Hypothalamus (tissue), 51 donors: ENCODE measurements at places on chromosomes 12 and 14.

- no peak for DNase-seq
Observed at GRCh38 chr14:92637228-92637627, 111.2 kb downstream of the LGMN start.

GRCh38 chr12:118347916-118348315 lies 24.8 kb downstream of the TAOK3 start:
- no peak for DNase-seq

DNA sequence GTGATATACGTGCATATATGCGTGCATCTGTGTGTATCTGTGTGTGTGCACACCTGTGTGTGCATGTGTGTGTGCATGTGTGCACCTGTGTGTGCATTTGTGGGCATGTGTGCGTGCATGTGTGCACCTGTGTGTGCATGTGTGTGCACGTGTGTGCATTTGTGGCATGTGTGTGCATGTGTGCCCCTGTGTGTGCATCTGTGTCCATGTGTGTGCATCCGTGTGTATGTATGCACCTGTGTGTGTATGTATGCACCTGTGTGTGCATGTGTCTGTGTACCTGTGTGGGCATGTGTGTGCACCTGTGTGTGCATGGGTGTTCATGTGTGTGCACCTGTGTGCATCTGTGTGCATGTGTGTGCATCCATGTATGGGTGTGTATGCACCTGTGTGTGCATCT lies 167.8 kb upstream of the SFSWAP start:
- DNase-seq = no peak

DNA sequence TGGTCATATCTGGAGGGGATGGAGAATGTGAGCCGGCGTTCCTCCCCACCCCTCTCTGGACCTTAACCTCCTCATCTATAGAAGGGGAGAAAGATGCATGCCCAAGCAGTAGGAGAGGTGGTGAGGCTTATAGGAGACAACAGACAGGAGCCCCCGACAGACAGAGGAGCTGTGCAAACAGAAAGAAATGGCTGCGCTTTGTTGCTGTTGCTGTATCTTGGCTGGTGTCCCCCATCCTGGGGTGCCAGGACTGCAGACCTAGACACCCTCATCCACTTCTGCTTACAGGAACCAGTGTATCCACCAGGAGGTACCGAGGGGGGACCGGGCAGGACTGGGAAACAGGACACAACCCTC lies 397 bp downstream of the SERPINA1 start:
- no peak for DNase-seq

DNA sequence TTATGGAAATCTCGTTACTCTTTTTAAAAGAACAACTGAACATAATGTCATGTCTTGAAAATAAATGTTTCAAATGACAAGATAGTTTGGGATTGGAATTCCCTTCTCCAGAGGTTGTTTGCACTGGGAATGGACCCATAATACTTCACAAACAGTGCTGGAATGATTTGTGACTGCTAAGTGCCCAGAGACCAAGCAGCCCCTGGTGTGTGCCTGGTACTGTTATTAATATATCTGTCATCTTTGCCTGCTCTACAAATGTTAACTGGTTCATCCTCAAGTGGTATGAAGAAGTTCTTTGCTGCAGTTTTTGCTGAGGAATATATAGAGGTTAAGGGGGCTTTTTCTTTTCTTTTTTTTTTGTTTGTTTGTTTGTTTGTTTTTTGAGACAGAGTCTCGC lies 64.9 kb upstream of the DACT1 start:
- DNase-seq = no peak

DNA sequence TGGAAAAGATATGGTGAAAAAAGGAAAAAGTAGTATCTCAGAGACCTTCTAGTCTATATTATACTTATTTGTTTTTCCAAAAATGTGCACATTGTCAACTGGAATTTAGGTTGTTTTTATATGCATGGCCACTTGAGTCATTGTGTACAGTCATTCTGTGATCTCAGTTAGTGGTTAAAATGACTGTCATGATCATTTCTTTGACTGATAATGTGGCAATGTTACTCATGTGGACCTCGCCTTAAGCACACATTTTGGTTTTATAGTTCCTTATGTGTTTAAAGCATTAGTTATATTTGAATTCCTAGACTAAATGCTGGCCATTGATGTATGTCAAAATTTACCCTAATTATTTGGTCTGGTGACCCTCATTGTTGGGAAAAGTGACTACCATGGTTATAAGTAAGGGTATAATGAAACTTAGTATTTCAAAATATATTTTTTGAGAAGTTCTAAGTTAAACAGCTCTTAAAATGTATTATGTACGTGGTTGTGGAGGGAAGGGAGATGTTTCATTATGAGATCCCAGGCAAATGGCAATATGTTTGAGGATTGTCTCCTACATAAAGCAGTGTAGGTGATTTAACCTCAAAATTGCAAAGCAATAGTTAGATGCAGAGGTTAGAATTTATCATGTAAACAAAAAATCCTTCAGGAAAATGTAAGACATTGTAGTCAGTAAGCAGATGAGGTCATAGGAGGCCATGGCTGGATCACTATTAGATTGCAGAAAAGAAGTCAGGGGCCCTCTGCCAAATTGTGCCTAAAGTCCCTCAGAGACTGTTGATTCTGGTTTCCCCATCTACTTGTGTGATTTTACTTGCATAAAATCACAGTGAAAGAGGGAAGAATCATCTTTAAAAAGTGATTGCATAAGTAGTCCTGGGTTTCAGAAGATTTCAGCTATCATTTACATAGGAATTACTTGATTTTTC lies 17.5 kb downstream of the PNMA1 start:
- no peak for DNase-seq

DNA sequence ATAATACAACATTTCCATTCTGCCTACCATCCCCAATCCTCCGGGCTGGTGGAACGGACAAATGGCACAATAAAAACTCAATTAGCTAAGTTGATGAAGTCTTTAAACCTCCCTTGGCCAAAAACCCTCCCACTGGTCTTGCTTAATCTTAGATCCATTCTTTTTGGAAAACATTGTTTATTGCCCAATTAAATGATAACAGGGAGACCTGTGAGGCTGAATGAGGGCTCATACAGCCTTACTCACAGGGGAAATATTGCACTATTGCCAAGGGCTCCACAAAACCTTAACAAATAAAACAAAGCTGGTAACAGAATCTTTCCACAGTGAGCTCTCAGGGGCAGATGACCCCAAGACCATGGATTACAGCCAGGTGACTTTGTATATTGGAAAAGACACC lies 7.8 kb upstream of the PSMC1 start:
- DNase-seq = no peak

DNA sequence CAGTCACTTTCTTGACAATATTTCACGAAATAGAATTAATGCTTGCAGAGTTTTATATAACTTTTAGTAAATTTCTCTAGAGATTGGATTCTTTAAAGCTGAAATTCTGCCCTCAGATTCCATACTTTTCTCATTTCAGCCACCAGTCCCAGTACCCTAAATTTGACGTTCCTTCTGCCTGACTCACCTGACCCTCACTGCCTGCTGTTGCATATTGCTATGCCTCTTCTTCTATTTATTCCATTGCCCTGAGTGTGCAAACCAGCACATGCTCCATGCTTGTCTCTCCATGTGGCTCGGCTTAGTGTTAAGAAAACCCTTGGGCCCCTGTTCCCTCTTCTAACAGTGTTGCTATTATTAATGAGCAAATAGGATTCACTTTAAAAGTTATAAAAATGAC lies 533.3 kb downstream of the LRFN5 start:
- no peak for DNase-seq

GRCh38 chr14:97010491-97011160 lies 213.4 kb downstream of the VRK1 start:
- no peak for DNase-seq

DNA sequence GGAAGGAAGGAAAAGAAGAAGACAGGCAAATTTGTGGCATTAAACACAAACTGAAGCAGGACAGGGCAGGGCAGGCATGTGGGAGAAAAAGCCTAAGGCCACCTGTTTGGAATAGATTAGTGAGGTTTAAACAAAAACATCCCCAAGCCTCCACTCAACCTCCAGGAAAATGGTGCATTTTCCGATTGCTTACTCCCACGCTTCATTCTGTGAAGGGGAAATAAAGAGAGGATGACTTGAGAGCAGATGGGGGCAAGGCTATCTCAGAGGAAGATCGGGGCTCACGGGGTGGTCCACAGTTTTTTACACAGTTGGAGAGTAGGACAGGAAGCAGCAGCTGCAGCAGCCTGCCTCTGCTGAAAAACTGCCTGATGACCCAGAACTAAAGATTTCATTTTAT lies 250.9 kb downstream of the DUSP6 start:
- DNase-seq = no peak

- no peak for DNase-seq
Observed at GRCh38 chr12:94026596-94026995, 121.8 kb upstream of the PLXNC1 start.

DNA sequence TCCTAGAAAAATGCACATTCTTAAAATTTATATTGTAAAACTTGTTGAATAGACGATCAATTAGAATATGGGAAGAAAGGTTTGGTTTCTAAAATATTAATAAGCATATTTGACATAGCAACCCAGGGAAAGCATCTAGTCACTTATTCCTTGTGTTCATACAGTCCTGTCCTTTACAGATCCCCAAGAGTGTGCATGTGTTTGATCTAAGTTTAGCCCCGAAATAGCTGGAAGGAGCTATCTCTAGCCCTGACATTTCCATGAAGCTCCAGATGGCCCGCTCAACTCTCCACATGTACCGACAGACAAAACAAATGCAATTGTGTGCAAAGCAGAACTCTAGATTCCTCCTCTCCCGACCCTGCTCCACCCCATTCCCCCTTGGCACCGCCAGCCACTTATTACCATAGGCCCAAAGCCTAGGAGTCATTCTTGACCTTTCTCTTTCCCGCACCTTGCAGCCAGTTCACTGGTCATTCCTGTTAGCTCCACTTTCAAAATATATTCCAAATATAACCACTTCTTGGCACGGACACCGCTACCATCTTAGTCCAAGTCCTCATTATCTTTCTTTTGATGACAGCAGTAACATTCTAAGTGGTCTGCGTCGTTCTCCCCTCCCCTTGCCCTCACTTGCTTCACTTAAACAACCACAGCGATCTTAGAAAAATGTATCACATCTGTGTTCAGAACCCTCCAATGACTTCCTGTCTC lies 45.4 kb upstream of the GZMB start:
- DNase-seq = no peak

DNA sequence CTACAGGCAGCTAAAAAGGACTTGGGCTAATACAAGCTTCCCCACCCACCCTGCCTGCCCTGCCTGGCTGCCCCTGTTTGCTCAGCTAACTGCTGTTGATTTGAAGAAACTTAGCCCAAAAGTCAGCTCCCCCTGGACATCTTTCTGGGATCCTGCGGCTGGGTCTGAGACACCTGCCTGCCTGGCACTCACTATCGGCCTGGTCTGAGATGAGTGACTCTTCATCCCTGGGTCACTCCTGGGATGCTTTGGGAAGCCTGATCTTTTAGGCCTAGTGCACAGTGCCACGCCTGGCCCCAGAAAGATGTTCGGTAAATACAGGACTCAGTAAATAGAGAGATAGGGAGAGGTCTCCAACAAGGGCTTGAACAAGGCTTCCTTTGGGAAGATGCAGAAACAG lies 211.3 kb upstream of the DIO3 start:
- no peak for DNase-seq

DNA sequence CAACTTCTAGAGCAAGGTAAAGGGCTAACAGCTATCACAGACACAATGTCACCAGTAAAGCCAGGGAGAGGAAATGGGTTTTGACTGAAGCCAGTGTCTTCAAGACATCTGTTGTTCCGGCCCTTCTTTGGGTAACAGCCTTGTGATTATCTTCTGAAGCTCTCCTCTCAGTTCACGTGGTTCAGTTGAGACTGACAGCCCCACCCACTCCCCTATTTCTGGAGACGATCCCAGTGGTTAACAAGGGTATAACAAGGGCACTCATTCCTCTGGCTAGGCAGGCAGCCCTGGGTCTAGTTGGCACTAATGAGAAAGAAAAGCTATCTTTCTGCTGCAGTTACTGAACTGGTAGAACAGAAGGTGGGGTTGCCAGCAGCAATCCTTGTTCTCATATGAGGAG lies 6.9 kb downstream of the GNPTAB start:
- no peak for DNase-seq

DNA sequence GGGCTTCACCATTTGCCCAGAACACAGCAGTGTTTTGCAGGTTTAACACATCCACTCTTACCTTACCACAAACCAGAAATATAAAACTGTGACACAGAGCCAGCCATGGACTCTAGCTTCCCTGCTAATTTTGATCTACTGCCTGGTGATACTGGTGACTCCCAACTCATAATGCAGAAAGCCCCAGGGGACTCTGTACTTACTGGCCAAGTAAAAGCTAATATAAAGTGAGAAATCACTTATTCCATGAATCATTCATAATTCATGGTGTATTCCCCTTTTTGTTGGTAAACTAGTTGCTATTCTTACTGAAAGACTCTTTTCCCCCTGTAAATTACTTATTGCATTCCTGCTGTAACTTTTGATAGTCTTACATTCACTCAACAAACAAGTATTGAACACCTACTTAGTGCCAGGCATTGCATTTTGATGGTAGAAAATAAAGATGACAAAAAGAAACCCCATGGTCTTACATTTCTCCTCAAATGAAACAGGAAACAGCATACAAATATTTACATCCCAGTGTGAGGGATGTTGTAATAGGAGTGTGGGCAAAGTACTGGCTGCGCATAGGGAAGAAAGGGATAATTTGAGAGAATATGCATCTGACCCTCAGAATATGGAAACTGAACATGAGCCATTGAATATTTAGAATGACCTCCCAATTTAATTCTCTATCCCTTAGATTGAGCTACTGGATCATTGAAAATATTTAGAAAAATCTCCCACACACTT lies 279.6 kb downstream of the PDZRN4 start:
- no peak for DNase-seq

GRCh38 chr12:82780517-82780916 lies 93.8 kb downstream of the TMTC2 start:
- DNase-seq = no peak

DNA sequence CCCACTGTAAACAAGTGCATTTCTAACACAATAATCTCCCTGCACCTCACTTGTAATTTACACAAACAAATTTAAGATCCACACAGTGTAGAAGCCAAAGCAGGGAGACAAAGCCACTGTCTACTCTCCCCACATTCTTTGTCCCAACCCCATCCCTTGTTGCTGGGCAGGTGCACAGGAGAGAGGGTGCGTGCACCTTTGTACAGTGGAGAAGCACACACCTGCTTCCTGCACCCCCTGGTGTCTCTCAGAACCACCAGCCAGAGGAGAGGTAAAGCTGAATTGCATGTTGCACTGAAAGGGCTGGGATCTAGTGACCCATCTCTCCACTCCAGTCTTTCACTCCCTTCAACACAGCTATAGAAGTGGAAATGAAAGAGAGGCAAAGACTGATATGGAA lies 51.4 kb upstream of the IFNG-AS1 start:
- DNase-seq = no peak
